Suppressor macrophage (primary cell): ENCODE measurements at places on chromosomes 4 and X.

DNA sequence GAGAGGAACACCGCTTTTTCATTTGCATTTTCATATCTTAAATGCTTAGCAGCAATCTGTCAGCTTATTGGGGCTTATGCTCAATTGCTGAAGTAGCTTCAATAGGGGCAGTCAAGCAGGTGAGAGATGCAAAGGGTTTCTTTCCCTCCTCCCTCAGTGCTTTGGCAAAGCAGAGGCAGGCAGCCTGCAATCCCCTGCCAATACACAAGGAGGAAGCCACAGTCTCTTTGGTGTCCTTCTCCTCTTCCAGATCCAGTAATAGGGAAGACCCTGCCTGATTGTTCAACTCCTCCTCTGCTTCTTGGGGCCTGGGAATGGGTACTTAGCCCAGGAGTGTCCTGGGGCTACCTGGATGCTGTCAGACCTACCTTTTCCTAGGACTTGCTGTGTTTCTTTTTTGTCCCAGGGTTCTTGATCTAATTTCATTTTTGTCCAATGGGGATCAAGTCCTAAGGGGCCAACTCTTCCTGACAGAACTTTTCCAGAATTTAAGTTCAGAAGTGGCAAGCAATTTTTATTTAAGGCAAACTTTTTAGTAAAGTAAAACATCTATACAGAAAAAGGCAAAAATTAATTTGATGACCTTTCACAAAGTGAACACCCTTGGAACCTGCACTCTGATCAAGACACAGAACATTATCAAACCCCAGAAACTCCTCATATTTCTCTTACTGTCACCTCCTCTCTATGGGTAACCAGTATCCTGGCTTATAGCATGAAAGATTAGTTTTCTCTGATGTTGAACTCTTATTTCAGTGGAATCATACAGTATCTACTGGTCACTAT is 260.3 kb downstream of the PPP3CA start:
- no peak for DNase-seq

DNA sequence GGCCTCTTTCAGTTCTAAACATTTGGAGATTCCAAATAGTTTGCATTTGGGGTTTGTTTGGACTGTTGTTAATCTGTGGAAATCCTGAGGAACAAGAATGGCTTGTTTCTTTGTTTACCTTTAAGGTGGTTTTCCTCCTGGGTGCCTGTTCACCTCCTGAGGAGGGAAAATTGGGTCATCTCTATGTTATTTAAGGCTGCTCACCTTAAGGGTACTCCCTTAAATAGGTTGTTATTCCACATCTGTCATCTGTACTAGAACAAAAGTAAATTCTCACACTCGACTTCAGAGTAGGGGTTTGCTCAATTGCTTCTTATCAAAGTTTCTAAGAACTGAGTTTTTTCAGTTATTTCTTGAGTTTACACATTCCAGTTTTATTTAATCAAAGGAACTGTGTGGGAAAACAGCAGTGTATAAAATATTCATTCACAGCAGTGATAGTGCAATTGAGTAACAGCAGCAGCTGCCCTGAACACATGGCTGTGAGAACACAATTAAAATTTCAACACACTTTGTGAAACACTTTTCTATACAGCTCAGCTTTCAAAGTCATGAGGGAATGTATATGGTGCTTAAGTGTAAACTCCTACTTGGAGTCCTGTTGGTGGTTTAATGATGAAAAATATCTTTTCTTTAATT is 238.5 kb upstream of the PGRMC2 start:
- peak; percentile 50 for DNase-seq

- no peak for DNase-seq
Observed at GRCh38 chr4:40582413-40582812, 47.3 kb downstream of the RBM47 start.

GRCh38 chr4:38618505-38618904 is 45.5 kb upstream of the KLF3 start:
- DNase-seq = no peak

GRCh38 chrX:37454537-37455285 is 105.5 kb downstream of the PRRG1 start:
- no peak for DNase-seq

GRCh38 chr4:147737623-147738022 is 5.7 kb downstream of the ARHGAP10 start:
- no peak for DNase-seq

GRCh38 chrX:86002076-86002896 is 45.1 kb downstream of the CHM start:
- DNase-seq = no peak

DNA sequence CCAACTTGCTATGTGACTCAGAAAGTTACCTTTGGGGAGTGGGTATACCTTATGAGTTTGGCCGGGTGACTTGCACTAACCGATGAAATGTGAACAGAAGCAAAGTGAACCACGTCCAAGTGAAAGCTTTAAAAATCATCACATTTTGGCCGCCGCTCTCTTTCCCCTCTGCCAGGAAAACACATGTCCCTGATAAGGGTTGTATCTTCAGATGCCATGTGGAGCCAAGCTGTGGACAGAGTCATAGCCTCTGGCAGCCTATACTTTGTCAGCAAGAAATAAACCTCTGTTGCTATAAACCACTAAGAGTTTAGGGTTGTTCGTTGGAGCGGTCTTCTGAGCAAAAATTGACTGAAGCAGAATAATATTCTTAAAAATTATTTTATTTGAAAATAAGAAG is 92.3 kb downstream of the PRDM5 start:
- no peak for DNase-seq

DNA sequence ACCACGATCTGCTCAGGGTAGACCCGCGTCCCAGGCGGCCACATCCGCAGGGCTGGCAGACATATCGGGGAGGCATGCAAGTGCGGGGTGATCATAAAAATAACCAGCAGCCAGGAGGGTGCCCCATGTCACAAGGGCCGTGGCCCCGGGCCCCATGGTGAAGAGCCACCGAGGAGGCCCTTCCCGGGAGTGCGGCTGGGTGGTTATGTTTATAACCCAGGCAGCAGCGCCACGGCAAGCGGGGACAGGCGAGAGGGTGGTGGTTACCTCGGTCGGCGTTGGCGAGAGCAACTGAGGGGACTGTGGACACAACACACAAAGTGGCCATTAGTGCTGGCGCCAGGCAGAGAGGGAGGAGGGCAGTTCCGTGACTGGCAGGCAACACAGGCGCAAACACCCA is 92.7 kb upstream of the AFAP1 start:
- DNase-seq = no peak

- DNase-seq = no peak
Observed at GRCh38 chr4:148273501-148273986, 168.7 kb downstream of the NR3C2 start.

GRCh38 chrX:47621851-47622250 is 2.2 kb upstream of the SYN1 start:
- no peak for DNase-seq
